AG10803 (cell line): ENCODE measurements at places on chromosomes 13 and 19.

DNA sequence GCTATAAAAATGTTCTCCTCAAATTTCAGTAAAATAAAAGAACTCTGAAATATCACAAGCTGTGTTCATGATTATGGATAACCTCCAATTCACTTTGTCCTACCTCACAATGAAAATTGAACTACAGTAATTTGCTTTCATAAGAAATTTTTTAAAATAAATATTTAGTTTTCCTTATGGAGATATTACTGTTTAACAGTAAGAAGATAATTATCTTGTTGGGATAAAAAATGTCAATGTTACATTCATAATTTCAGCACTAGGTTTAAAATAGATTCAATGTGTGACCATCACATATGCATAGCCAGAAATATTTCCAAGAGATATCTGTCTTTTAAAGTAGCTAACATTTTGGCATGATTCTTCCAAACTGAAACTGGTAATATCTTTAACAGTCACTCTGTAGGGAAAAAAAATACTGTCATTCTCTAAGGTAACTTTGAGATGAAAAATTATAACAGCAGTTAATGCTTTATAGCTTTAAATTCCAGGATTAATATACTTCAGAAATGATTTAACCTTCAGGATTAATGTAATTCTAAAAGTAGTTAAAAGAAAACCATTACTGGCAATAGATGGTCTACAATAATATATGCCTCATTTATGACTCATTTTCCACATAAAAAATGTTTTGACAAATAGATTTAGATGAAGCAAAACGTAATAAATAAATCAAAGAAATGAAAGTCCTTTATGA is 91.3 kb downstream of the SPRY2 start:
- DNase-seq, result no peak

DNA sequence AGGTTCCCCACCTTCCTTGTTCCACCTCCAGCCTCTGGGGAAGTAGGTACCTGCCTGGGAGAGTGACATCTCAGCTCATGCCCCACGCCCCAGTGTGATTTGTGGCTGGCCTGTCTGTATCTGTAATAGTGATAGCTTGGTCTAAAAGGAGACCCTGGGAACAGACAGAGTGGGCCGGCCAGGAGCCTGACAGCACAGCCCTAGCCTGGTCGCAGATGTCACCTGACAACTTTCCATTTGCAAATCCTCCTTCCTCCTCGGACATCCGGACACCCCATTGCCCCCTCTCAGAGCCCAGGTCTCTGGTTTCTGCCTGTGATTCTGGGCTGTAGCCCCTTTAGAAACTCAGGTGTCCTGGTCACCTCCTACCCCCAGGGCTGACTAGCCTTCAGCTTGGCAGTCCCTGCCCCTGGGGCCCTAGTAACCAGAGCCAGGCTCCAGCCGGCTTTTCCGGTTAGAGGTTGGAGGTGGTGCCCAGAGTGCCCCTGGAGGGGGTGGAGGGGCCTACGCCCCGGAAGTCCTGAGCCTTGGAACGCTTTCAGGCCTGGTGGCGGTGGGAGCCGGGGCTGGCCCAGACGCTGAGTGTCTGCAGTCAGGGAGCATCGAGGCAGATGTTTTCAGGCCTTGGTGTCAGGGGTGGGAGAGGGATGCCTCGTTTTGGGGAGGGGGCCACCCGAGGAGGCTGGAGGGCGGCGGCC is 6.5 kb downstream of the LRRC8E start:
- DNase-seq, result no peak

GRCh38 chr13:92894447-92894846 is 332.2 kb upstream of the GPC6 start:
- no peak for DNase-seq

- DNase-seq, result no peak
Measured at GRCh38 chr13:28734906-28735305, 16.1 kb upstream of the SLC46A3 start.

DNA sequence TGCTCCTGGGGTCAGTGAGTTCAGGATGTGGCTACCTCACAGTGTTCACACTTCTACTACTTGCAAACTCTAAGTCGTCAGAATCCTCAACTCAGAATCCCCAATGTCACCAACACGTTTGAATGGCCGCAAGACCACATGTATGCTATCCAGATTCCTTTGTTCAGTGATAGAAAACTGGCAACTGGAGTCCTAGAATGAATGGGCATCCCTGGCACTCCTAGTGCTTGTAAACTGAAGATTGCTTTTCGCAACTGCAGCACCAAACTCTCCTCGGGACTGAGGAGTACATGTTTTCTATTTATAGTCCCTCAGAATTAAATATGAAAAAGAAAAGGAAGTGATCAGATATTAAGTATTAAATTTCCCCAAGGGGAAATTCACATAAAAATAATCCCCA is 4.9 kb downstream of the SMAD9 start:
- no peak for DNase-seq

DNA sequence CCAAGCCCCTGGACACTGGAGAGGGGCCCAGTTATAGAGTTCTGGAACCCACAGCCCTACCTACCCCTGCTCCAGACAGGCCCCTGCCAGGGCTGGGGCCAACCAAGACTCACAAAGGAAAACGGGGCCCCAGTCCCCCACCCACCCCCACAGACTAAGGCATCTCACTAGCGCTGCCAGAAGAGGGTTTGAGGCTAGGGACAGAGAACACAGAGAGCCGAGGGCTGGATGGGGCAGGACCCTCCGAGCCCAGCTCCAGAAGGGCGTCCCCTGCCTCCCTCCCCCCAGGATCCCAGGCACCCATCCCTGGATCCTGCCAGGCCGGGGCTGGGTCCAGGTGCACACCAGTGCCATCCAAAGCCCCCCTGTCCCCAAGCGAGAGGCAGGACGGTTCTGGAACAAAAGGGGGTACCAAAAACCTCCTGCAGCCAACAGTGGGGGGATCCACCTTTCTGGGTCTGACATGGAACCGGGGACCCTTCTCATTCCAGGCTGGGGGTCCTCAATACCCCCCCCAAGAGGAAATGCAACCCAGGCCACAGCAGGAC is 4.4 kb upstream of the REXO1 start:
- DNase-seq, result no peak

GRCh38 chr13:114070098-114070799 is 62.2 kb downstream of the RASA3 start:
- no peak for DNase-seq

DNA sequence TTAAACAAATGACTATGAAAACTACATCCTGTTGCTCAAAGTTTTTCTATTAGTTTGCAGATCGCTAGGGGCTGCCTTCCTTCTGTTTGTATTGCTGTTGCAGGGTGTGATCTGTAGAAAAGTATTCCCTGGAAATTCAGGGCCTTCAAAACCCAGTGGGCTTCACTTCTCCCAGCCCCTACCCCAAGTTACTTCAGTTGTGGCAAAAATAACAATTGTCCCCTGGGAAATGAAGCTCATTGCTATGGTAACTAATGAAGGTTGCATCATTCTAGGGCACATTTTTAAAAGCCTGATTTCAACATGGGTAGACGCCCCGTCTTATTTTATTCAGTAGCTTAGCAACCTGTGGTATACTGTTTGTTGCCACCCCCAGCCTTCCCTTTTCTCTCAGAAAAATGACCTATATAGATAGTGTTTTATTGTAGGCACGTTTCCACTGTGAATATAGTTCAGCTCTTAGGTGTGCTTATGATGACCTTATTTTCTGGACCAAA is 60.9 kb downstream of the WDFY2 start:
- DNase-seq, result peak; percentile 91

DNA sequence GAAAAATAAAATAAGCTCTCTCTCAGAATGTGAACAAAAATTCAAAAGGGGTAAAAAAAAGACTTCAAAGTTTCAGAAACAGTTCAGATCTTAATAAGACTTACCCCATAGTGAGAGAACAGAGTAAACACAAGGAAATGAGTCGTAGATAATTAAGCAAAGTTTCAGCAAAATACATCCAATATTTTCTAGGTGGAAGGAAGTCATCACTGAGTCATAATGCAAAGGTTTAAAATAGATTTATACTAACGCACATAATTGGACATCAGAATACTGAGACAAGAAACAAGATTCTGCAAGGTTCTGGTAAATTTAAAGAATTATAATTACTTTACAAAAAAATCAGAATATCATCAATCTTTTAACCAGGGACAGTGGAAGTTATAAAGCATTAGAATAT is 1370.7 kb upstream of the ATXN8OS start:
- DNase-seq, result no peak

DNA sequence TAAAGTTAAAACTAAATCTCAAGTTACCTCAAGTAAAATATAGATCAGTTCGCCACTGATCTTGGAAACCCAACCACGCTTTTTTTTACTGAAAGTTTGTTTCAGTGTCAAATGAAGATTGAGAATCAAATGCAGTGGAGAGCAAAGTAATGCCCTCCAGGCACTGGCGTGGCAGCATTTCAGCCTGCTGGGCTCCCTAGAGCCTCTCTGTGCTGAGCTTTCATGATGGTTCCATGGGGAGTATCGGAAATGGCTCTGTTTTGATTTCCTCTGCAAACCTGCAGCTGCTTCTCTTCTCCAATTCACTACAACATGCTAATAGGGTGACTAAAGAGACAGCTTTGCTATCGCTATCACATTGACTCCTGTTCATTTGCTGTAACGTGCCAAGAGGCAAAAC is 141.6 kb downstream of the FGF14 start:
- DNase-seq, result no peak

GRCh38 chr13:24124789-24125476 is 35.6 kb upstream of the SPATA13 start:
- no peak for DNase-seq

DNA sequence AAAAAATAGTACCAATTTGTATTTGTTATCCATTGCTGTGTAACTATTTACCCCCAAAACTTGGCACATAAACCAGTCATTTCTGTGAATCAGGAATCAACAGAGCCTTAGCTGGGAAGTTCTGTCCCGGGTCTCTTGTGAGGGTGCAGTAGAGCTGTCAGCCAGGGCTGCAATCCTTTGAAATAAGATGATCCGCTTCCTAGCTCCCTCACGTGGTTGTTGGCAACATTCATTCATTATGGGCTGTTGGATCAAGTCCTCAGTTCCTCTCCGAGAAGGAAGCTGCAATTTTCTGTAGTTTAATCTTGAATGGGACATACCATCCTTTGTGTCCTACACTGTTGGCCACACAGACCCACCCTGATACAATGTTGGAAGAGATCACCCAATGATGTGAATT is 277.2 kb downstream of the SUCLA2 start:
- no peak for DNase-seq

DNA sequence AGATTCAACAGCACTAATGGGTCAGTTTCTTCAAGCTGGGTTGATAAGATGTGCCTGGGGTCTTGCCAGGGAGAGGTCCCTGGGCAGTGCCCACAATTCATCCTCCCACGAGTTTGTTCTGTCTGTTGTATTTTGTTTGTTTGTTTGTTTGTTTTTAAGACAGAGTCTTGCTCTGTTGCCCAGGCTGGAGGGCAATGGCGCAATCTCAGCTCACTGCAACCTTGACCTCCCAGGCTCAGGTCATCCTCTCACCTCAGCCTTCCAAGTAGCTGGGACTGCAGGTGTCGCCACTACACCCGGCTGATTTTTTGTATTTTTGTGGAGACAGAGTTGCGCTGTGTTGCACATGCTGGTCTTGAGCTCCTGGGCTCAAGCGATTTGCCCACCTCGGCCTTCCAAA is 120.1 kb downstream of the NUFIP1 start:
- no peak for DNase-seq

DNA sequence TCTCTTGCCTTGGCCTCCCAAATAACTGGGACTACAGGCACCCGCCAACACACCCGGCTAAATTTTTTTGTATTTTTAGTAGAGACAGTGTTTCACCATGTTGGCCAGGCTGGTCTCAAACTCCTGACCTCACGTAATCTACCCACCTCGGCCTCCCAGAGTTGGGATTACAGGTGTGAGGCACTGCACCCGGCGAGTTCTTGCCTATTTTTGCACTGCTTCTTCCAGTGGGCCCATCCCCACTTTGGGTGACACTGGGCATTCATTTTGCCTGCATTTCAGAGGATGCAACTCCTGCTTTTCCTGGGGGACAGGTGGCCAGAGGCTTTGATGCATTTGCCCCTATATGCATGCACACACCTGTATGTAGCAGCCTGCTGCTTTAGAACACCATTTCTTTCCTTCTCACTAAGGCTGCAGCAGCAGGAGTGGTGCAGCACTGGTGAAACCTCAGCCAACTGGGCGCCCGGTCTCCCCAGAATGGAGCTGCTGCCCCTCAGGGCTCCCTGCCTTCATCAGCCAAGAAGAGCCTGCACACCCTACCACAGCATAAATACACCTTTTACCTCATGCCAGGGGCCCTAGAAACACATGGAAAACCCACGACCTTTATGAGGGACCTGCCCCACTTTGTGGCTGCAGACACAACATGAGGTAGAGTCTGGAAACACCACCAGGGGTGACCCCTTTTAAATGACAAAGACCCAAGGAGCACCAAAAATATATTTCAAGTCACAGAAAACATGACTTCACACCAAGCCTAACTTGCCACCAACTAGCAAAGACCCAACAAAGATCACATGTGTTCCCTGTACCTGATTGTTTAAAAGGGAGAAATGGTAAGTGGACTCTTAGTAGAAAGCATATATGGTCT is 36.8 kb upstream of the POP4 start:
- no peak for DNase-seq

GRCh38 chr13:79479882-79480281 is 1.1 kb upstream of the NDFIP2 start:
- DNase-seq, result no peak

DNA sequence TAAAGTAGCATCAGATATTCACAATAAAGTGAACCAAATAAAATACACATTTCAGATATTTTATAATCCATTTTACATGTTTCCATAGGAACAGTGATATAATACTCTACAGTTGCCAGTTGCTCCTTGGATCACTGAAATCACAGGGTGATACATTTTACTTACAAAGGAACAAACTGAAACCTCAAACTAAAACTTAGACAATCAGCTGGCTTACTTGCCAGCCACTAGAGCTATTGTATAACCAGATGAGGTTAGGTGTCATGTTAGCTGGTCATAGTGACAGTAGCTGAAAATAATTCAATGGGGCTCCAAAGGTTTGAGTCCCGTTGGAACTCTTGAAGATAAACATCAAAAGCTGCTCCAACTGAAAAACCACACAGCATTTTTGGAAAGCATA is 274.6 kb downstream of the ITGBL1 start:
- DNase-seq, result no peak

GRCh38 chr19:47240996-47241918 is 10.3 kb upstream of the BBC3 start:
- DNase-seq, result peak; percentile 71

DNA sequence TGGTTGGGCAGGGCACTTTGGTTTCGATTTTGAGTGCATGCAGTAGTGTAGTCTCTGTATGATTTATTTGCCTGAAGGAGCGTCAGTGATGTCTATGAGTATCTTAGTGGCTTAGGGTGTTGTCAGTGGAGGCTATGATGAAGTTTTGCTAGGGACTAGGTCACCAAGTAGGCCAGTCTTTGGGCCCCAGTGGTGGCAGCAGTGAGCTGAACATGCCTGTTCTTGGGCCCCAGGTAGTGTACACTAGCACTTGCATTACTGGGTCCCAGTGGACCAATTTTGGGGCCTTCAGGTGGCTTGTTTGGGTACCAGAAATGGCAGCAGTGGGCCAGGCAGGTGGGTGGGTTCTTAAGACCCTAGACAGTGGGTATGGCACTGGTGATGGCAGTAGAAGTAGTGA is 598.7 kb upstream of the SPRY2 start:
- DNase-seq, result no peak
